ENCODE measurements at places on chromosomes 12 and 14. TPM values are rescaled to one million over a fixed set of nuclear protein-coding genes. Genes with fewer than 3 reads are reported as not detected.
A peak's percentile ranks its signal among the peaks of the same experiment; 100 is the strongest.

DNA sequence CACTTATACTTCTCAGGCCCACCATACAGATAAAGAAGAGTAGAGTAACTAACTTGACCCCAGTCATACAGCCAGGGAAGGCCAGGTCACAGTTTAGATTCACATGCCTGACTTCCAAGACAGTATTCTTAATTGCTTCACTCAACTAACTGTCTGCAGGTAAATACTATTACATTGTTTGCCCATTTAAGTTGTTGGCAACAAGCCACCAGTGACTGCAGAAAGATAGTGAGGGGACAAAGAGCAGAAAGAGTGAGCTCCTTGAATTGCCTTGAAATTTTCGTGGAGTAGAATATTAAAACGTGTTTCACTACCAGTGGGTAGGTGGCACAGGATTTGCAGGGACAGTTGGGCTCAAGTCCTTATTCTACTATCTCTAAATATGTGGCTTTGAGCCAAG is 146.3 kb upstream of the RMST start:
- no peak for DNase-seq

GRCh38 chr12:121522971-121523370 is 57.9 kb downstream of the KDM2B start:
- DNase-seq: no peak

- no peak for DNase-seq
Observed at GRCh38 chr12:12505544-12506495, 56.8 kb downstream of the DUSP16 start.

DNA sequence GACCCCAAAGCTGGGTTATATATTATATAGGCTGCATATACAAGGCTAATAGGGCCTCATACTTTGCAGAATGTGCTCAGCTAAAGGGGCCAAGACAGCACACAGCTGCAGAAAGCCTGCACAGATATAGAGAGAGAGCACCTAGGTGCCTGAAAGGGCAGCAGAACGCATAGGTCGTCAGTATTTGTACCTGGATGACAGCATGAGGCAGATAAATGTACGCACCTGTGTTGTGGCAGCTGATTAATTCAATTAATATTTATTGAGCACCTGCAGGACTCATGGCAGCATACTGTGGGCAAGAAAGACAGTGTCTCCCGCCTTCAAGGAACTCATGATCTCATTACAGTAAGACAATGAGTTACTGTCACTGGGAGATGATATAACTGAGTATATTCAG is 33.4 kb downstream of the SPTB start:
- DNase-seq: no peak

DNA sequence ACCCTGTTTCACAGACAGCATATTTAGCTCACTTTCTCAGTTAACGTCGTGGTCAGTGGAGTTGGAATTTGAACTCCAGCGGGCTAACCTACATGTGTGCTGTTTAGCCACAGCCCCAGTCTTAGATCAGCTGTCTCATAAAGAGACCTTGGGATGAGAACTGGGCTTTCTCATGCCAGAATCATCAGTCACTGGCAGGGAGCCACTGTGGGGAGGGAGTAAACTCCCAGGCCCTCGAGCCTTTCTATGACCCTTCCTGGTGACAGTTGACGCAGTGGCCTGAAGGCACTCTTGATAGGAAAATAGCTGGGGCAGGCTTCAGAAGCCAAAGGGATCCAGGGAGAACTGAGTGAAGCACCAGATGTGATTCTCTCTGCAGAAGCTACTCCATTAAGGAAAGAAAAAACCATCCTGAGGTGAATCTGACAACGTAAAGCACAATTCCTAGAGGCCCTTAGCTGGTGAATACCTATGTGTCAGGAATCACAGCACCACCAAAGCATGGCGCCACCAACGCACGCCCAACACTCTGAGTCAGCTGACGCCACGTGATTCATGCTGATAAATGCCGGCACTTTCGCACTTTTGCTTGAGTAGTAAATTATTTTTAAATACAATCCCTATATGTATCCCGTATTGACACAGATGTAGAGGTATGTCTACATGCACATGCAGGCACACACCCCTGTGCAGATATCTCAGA is 279.6 kb upstream of the TMEM132C start:
- DNase-seq: no peak

- no peak for DNase-seq
Observed at GRCh38 chr12:45655186-45655585, 74.3 kb upstream of the ARID2 start.

DNA sequence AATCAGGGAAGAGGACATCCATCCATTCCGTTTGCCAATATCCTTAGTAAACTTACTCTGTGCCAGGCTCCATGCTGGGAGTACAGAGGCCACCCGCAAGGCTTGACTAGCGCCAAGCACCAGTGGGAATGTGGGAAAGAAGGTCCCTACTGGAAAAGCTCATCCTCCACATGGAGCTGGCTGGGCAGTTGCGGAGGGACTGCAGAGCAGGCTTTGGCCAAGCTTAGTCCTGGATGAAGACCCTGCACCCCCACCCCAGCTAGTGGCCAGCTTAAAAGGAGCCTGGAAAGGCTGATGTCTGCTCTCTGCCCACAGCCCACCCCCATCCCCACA is 22.4 kb upstream of the EIF2B2 start:
- DNase-seq: no peak

- DNase-seq: no peak
Observed at GRCh38 chr12:66297080-66297479, 5.2 kb upstream of the HELB start.

- DNase-seq: no peak
Observed at GRCh38 chr14:85948153-85948552, 418.2 kb downstream of the FLRT2 start.

GRCh38 chr12:44999355-44999754 is 51.5 kb downstream of the DBX2 start:
- no peak for DNase-seq

GRCh38 chr12:132881818-132882217 is 5.6 kb downstream of the CHFR start:
- no peak for DNase-seq

- no peak for DNase-seq
Observed at GRCh38 chr12:25552681-25553080, 402 bp downstream of the LMNTD1 start.

- DNase-seq: no peak
Observed at GRCh38 chr12:39618701-39619100, 902 bp downstream of the ABCD2 start.

- no peak for DNase-seq
Observed at GRCh38 chr14:95875831-95876760, 536 bp upstream of the TUNAR start.

DNA sequence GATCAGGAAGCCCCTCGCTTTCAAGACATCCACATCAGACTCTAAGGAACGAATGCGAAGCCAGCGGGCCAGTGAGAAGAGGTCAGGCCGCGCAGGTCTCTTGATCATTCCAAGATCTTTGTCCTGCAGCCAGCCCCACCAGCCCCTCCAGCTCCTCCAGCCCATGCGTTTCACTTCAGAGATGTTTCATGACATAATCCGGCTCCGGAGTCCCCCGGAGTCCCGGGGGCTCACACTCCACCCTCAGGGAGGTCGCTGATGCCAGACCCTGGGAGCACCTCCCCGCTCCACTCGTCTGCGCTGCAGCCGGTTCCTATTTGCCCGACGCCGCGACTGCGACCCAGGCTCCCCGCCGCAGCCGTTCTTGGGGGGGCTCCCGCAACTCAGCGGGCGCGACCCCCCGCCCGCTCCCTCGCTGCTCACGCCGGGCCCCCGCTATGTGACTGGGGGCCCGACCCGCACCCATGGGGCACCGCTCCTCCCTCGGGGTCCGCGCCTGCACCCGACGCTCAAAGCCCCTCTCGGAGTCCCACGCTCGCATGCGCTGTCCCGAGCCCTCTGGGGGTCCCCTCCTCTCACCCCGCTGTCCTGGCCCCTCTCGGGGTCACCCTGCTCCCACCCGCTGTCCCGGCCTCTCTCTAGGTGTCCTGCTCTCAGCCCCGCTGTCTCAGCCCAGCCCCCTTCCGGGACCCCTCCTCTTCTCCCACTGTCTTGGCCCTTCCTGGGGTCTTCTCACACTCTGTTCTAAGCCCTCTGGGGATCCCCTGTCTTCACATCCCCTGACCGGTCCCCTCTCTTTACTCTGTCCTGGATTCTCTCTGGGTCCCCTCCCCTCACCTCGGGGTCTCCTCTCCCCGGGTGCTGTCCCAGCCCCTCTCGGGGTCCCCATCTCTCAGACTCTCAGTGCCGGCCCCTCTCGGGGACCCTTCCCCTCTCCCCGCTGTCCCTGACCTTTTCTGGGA is 1.1 kb downstream of the TAOK3 start:
- DNase-seq: peak; percentile 39

DNA sequence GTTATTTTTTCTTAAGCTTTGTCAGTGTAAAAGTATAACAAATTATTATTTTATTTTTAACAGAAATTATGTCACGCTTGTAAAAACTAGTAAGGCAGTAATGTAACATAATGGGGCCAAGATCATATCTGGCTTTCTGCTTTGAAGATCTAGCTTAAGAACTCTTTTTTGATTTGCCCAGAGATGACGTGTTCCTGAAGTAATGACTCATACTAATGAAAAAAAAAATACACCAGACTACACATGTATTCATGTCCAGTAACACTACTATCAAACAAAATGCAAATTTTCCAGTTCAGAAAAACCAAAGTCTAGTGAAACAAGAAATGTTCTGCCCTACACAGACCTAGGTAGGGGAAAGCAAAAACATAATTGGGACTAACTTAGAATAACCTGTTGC is 432.2 kb upstream of the ATXN7L3B start:
- no peak for DNase-seq

DNA sequence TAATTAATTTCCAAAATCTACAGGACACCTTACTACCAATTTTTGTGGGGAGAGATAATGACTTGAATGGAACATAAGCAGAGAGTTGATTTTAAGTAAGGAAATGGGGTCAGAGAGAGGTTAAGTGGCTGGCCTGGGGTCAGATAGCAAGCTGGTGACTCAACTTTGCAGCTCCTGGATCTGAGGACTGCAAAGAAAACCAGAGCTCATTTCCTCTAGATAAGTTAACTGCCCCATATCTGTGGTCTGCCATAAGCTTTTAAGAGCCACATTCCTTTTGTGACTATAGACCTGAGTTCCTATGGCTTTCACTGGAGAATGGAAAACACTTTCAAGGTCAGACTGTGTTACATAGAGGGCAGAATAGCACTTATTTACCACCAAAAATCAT is 201.2 kb upstream of the PRICKLE1 start:
- no peak for DNase-seq

GRCh38 chr14:91987192-91987591 is 39.7 kb upstream of the FBLN5 start:
- DNase-seq: no peak

- no peak for DNase-seq
Observed at GRCh38 chr14:99831903-99832685, 38.9 kb downstream of the EML1 start.

Gene KRT85
- not detected for polyA plus RNA-seq

Gene ENDOU
- not detected for polyA plus RNA-seq

Gene MAP3K9
- polyA plus RNA-seq: 0.78 TPM

Gene SERPINA9
- not detected for polyA plus RNA-seq

Gene TBC1D30
- 0.60 TPM for polyA plus RNA-seq

Gene ARMH4
- polyA plus RNA-seq: 0.38 TPM

Gene CHD8
- 11.1 TPM for polyA plus RNA-seq
